ENCODE measurements at places on chromosomes 12 and 14.
A peak's percentile ranks its signal among the peaks of the same experiment; 100 is the strongest.

DNA sequence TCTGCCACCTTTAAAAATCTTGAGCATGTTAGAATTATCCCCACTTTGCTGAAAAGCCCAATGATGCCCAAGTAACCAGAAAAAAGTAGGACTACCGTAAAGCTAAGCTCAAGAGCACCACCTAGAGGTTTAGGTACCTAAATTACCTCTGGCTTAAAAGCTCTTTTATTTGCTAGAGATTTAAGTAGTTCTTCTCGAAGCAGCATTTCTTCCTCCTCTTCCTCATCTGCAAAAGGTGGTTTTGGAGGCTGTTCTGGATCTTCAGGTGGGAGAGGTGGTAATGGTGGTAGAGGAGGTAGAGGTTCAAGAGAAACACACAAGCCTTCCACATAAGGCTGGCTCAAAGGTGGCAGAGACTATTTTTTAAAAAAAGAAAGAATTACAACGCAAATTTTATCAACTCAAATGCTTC lies 26.9 kb downstream of the ZFC3H1 start:
- H3K4me3 ChIP-seq, result no peak overlapping the region
- H3K27me3 ChIP-seq, result no peaks in the 10 kb centered on the region
- peaks cover 84% of the 10 kb centered on the region for H3K36me3 ChIP-seq

DNA sequence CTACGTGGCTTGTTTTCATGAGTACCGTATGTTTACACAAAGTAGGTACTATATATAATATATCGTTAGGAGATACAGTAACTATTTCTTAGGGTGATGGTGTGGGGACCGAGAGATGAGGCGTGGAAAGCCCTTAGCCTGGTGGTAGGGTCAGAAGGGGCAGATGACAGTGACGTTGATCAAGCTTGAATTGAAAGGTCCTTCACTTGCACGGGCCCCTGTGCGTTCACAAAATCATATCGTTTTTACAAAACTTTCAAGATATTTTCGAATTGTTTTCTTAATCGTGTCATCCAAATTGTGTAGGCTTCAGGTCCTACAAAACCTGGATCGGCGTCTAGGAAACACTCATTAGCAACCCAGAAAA lies 881 bp upstream of the SOS2 start:
- H3K4me3 ChIP-seq, result peak overlapping the region; percentile 83
- no peaks in the 10 kb centered on the region for H3K27me3 ChIP-seq
- H3K27ac ChIP-seq, result peak overlapping the region; percentile 99
- peaks cover 51% of the 10 kb centered on the region for H3K4me1 ChIP-seq

GRCh38 chr14:32733015-32733414 lies 205.7 kb upstream of the NPAS3 start:
- no peak overlapping the region for H3K4me3 ChIP-seq
- no peaks in the 10 kb centered on the region for H3K36me3 ChIP-seq
- no peak for DNase-seq
- no peak overlapping the region for H3K27ac ChIP-seq

- no peaks in the 10 kb centered on the region for H3K4me1 ChIP-seq
- no peak overlapping the region for H3K4me3 ChIP-seq
- DNase-seq, result no peak
- H3K27me3 ChIP-seq, result peaks cover 85% of the 10 kb centered on the region
These were observed 78.1 kb upstream of the GALNT9 start for GRCh38 chr12:132407451-132407961.

Measured in left ventricle myocardium inferior (tissue), 1 donor.